ENCODE measurements at places on chromosomes 12 and 14.
A peak's percentile ranks its signal among the peaks of the same experiment; 100 is the strongest.

DNA sequence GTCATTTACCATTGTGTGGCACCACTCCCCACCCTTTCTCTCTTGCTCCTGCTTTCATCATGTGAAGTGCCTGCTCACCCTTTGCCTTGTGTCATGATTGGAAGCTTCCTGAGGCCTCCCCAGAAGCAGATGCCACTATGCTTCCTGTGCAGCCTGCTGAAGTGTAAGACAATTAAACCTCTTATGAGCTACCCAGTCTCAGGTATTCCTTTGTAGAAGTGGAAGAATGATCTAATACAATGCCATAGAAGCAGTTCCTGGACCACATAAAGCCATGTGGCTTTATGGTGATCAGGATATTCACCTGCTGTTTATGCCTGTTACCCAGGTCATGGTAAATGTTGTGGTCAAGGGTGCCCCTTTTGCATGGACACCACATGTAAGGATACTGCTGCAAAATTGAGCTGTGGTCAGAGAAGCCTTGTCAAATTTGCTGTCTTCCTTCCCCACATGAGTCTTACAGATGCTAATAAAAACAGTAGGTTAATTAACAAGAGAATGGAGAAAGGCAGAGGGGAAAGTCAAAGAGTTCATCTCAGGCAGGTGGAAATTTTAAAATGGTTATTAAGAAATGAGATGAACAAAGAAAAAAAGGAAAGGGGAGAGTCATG lies 112.8 kb upstream of the IFNG-AS1 start:
- DNase-seq: no peak

GRCh38 chr12:3263939-3264922 lies 187.1 kb downstream of the TSPAN9 start:
- DNase-seq: no peak

DNA sequence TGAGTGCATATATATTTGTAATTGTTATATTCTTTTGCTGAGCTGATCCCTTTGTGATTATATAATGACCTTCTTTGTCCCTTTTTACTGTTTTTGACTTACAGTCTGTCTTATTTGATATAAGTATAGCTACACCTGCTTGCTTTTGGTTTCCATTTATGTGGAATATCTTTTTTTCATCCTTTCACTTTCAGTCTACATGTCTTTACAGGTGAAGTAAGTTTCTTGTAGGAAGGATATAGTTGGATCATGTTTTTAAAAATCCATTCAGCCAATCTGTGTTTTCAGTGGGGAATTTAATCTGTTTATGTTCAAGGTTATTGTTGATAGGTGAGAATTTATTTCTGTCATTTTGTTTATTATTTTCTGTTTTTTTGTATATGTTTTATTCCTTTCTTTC lies 12.1 kb downstream of the GZMH start:
- DNase-seq: no peak

- DNase-seq: peak; percentile 74
Measured at GRCh38 chr12:53251477-53252348, 16.4 kb upstream of the ESPL1 start.

- DNase-seq: no peak
Measured at GRCh38 chr12:55982319-55982936, 8.6 kb downstream of the RAB5B start.

DNA sequence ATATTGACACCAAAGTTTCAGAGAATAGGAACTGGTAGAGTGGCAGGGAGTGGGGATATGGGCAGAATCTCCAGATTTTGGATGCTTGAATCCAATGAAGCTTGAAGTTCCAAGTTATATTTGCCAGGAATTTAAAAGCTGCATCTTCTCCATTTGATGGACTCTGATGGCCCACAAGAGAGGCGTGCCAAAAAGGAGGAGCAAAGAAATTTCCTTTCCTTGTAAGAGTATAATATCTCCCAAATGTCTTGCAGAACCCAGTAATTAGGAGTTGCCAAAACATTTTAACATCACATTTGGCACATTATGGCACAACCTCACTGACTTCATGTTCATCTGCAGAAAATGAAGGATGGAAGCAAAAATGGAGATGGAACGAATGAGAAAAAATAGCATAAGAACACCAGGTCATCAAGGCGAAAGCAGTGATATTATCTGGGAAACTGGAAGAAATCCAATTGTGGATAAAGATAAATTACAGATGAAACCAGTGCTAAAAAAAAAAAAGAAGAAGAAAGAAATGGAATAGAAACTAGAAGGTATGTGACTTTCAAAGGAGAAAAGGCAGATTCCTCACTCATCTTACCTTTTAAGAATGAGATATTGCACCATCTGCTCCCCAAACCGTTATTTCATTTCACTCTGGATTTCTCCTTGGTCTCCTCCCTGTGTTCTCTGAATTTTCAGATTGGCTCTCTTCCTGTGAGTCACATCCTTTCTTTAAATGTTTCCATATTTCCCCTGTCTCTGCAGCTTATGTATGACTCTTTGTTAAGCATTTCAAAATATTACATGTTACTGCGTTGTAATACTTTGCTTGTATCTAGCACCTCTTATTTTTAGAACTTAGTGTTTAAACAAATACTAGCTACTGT lies 13.5 kb upstream of the FLRT2 start:
- peak; percentile 96 for DNase-seq

DNA sequence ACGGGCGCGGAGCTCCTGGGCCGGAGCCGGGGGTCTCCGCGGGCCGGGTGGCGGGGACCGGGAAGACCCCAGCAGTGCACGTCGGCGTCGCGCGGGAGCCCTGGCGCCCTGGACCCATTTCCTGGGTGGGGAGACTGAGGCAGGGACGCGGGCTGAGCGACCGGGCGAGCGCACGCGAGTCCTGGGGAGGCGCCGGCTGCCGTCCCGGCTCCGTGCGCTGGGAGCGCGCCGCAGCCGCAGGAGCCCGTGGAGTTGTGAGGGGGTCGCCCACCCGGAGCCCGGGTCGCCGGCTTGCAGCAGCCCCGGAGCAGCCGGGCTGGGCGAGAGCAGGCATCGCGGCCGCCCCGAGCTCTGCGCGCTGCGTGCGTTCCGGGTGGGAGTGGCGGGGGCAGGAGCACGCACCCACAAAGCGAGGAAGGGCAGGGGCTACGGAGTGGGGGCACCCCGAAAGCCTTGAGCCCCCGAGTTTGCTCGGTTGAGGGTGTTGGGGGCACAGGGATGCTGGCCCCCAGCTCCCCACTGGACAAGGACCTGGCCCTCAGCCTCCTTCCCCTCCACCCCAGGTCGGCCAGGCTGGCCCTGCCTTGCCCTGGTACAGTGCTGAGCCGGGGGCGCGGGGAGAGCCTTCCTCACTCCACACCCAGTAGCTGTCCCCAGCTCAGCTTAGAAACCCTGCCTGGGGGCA lies 620 bp downstream of the MMP17 start:
- no peak for DNase-seq

DNA sequence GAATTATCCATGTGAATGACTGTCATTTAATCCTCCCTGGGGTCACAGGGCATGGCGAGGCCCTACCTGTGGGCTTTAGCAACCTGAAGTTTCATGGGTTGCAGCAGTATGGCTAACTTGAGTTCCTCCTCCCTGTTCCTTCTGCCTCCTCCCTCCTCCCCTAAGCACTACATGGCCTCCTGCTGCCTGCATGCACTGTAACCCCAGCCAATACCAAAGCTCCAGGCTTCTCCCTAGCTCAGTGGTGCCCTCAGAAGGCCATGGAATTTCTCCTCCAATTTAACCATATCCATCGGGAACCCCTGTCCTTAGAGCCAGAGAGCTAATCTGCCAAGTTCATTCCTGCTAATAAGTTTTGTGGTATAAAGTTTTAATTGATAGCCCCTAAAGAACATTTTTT lies 95.1 kb downstream of the NT5DC3 start:
- DNase-seq: no peak

DNA sequence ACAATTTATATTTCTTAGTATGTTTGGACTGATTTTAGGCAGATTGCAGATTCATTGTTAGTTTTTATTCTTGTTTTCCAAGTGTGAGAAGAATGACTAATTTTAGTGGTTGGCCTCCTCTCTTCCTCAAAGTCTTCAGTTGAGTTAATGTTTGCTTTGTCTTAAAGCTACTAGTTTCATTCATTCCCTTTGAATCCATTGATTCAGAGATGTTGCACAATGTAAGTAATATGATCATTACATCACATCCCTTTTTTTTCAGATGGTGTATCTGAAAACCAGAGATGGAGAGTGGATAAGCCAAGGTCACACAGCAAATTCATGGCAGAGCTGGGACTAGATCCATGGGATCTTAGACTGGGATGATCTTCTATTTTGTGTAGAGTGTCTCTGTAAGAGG lies 577.5 kb downstream of the BCL11B start:
- DNase-seq: no peak

GRCh38 chr12:130186651-130187268 lies 24.5 kb downstream of the FZD10 start:
- peak; percentile 77 for DNase-seq

GRCh38 chr14:56115334-56115870 lies 2.8 kb upstream of the PELI2 start:
- DNase-seq: no peak

Data from fibroblast of skin of right biceps (primary cell).